Activated CD4-positive, alpha-beta T cell treated with anti-CD3 and anti-CD28 coated beads for 48 hours (primary cell): ENCODE measurements at places on chromosomes 6 and 20.

DNA sequence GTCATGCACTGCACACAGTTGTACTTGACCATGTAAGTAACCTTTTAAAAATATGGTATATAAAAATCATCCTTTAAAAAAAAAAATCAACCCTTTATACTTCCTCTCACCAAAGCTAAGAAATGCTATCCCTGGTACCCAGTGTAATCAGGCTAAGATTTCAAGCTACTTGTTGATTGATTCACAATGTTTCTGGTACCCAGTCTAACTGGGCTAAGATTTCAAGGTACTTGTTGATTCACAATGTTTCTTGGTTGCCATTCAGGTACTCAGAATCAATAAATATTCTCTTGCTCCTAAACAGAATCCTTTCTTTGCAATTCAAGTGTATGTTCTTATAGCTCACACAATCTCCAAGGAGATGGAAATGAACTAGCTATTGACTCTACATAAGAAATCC is 76.4 kb downstream of the SMLR1 start:
- DNase-seq: no peak

GRCh38 chr20:47336129-47336754 is 20.3 kb downstream of the ZMYND8 start:
- no peak for DNase-seq

DNA sequence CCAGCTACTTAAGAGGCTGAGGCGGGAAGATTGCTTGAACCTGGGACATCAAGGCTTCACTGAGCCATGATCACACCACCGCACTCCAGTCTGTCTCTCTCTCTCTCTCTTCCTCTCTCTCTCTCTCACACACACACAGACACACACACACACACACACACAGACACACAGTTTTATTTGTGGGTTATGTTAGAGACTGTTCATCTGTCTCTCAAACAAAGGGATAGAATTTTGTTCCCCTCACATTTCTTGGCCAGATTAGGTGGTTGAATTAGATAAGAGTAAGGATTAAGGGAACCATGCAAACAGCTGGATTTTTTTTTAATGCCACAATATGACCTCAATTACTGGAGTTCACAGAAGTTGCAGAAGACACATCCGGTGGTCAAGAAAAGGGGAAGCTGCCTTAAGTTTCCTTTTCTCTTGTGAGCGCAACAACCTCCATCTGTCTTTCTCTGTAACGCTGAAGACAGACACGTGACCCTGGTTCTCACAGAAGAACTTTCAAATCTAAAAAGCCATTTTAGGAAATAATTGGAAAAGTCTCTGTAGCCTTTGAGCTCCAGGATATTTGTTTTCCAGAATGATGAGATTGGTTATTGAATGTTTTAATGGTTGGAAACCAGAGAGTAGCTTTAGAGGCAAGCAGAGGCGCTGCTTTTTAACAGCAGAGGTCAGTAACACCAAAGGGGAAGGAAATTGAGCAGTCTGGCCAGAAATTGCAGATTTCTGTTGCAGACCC is 32.9 kb upstream of the LGSN start:
- no peak for DNase-seq

DNA sequence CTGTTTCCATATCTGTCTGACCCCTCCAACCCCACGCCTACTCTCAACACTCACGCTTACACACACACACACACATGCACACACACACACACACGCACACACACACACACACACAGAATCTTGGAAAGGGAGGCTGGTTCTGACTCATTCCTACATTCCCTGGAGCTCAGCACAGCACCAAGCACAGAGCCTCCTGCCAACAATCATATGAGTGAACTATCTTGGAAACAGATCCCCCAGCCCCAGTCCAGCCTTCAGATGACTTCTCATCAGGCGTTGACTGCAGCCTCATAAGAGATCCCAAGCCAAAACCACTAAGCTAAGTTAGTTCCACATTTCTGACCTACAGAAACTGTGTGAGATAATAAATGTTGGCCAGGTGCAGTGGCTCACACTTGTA is 14.1 kb upstream of the HCK start:
- no peak for DNase-seq

- no peak for DNase-seq
Measured at GRCh38 chr6:13407709-13408695, 79.4 kb downstream of the GFOD1 start.

- DNase-seq: no peak
Measured at GRCh38 chr6:4208158-4208557, 72.8 kb upstream of the ECI2 start.

DNA sequence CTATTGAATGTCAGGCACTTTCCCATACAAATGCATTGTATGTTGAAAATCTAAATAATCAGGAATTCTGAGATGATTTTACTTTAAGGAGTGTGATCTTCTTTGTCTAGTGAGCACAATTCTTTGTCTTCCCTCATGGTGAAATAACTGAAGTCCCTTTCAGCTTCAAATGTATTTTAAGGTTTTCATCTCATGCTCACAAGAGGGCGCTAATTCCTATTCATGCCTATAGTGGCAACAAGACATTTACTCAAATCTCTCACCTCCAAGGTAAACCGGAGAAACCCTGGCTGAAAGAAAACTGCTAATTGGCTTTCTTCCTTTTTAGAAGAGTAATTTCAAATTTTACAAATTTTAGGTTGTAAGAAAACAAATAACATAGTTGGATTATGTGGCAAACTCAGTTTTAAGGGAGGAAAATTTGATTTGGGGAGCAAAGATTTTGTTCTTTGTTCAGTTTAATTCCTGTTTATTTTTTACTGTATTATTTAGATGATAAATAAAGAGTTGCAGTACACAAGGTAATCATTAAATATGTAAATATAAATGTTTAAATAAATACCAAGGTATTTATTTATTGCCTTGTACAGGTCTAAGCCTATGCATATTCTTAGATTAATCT is 69.1 kb downstream of the SLC35F1 start:
- DNase-seq: no peak

GRCh38 chr6:29853245-29853644 is 25.6 kb downstream of the HLA-G start:
- no peak for DNase-seq

DNA sequence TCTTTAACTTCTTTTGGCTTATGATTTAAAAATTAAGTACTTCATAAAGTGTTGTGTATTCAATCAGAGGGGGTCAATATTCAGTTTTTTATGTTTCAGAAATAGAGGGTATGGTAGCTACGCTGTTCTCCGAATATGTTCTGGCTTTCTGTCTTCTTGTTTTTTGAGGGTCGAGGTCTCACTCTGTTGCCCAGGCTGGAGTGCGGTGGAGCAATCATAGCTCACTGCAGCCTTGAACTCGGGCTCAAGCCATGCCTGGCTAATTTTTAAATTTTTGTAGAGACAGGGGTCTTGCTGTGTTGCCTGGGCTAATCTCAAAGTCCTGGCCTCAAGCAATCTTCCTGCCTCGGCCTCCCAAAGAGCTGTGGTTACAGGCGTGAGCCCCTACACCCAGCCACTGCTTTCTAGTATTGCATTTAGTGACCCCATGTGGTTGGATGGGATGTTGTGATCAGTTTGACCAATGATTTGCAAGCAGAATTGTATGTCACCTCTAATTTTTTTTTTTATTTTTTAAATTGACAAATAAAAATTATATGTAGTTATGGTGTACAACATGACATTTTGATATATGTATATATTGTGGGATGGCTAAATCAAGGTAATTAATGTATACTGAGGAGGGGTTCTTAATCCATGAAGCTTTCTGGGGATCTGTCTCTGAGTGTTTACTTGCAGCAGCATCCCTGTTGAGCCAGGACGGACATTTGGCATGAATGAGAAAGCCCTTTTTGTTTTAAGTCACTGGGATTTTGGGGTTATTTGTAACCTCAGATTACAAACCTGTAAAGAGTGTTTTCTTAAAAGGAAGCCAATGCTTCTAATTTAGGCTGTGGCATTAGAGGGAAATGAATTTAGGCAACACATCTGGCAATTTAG is 38.5 kb upstream of the DEK start:
- no peak for DNase-seq

- no peak for DNase-seq
Measured at GRCh38 chr20:17935761-17936160, 32.8 kb downstream of the SNX5 start.

GRCh38 chr6:129835691-129836090 is 25.4 kb downstream of the TMEM244 start:
- no peak for DNase-seq

DNA sequence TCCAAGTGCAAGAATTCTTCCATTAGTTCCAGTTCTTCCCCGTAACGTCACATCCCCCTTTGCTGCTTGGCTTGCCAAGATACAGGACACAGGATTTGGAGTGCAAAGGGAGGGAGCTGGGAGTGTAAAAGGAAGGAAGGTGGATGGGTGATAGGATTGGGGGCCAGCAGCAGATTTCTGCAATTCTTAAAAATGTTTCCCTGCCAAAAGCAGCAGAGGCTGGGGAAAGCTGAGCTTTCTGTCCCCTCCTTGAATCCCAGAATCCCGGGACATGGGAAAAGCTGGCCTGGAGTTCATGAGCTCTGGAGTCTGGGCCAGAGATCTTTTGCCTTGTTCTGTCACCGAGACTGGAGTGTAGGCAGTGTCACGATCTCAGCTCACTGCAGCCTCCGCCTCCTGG is 60.0 kb upstream of the EPB41L1 start:
- no peak for DNase-seq

DNA sequence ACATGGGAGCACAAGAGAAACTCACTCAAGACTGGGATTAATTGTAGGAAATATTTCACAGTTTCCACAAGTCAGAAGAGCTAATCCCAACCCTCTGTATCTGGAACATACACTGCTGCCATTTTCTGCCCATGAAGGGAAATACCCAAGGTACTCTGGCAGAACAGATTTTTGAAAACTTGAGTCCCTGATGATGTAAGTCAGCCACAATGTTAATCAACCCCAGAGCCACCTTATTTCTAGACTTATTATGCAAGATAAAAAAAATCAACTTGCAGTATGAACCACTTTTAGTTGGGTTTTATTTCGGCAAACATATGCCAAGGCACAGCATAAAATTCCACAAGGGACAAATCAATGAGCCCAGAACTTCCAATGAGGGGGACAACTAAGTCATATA is 141.5 kb downstream of the LY86 start:
- DNase-seq: no peak

DNA sequence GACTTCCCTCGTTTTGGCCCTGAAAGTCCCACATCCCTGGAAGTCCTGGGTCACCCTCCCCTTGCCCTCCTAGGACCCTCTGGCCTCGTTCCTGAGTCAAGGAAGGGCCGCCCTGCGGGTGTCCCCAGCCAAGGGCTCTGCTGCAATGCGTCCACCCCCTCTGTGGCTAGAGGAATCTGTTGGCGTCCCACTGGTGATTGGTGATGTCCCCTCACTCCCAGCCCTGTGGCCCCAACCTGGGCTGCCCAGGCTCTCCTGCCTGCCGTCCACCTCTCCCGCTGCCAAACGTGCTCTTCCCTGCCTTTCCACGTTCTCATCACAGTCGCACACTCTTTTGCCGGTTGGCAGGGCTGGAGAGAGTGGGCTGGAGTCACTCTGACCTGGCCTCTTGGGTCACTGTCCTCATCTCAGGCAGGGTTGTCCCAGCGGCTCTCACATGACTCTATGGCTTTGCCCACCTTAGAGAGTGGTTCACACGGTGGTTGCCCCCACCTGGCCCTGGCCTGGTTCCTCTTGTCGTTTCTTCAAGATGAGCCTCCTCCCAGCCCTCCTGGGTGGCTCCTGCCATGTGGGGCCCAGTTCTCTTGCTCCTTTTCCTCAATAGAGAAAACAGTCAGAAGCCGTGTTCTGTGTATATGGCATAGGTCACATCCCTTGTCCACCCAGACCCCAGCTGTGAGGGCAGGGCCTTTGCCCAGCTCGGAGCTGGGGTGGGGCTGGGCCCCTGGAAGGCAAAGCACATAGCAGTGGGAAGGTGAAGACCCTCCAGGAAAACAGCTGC is 100.9 kb downstream of the TMEM242 start:
- DNase-seq: no peak
